Esophagus muscularis mucosa (tissue), 4 donors: ENCODE measurements at places on chromosomes 7 and 10. TPM values are rescaled to one million over a fixed set of nuclear protein-coding genes. Genes with fewer than 3 reads are reported as not detected.
A peak's percentile ranks its signal among the peaks of the same experiment; 100 is the strongest.

The PPP1R17 gene
- not detected for total RNA-seq

DNA sequence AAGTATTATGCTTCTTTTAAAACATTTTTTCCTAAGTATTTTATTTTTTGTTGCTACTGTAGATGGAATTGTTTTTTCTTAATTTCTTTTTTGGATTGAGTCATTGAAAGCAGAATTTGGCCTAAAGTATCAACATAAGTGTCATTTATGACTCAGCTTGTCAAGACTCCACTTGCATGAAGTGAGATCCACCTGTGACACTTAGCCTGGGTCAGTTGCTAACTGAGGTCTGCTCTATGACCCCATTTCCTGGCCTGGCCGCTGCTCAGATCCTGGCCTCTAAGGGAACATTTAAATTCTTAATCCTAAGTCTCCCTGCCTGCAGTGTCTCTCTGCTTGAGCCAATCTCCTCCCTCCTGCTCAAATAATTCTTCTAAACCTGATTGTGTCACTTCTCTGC, 35.5 kb downstream of the TMEM270 start:
- no peaks in the 10 kb centered on the region for H3K27me3 ChIP-seq
- no peak for DNase-seq
- peak overlapping the region; percentile 66 for H3K27ac ChIP-seq
- peaks cover 56% of the 10 kb centered on the region for H3K4me1 ChIP-seq
- H3K4me3 ChIP-seq: no peak overlapping the region

DNA sequence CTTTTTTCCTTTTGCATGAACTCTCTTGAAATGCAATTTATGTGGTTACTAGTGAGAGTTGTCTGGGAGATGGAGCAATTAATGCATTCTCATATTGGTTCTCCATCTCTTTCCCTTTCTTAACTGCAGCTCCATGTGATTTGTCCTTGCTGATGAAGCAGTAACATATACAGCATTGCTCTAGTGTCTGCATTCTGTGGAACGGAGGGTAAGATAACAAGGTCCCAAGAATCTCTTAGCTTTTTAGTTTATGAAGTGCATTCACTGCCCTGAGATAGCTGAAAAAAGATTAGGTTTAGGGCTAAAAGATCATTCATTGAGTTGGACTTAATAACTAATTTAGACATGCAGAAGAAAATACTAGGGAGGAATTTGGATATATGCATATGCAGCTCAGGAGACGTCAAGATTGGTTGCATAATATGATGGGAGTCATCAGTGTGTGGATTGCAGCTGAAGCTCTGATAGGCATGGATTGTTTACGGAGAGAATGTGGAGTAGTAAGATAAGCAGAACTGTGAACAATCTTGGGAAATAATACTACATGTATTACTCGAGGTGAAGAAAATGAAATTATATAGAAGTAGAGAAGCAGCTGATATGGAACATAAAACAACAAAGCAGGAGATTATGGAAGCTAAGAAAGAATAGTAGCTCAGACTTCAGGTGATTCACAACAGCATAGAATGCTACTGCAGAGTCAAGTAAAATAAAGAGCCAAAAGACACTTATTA, 404.7 kb downstream of the ARL4A start:
- H3K4me3 ChIP-seq: no peak overlapping the region
- DNase-seq: no peak
- no peaks in the 10 kb centered on the region for H3K27me3 ChIP-seq
- no peak overlapping the region for H3K27ac ChIP-seq

- H3K36me3 ChIP-seq: no peaks in the 10 kb centered on the region
- no peaks in the 10 kb centered on the region for H3K4me1 ChIP-seq
- no peaks in the 10 kb centered on the region for H3K27me3 ChIP-seq
- H3K4me3 ChIP-seq: no peak overlapping the region
Measured at GRCh38 chr7:156518466-156518865, 122.1 kb upstream of the RNF32 start.

GRCh38 chr7:27148756-27149641, 1.4 kb upstream of the HOXA6 start:
- H3K4me1 ChIP-seq: peaks cover 52% of the 10 kb centered on the region
- peak overlapping the region; percentile 7 for H3K27ac ChIP-seq
- no peak for DNase-seq
- H3K27me3 ChIP-seq: peaks cover 24% of the 10 kb centered on the region

DNA sequence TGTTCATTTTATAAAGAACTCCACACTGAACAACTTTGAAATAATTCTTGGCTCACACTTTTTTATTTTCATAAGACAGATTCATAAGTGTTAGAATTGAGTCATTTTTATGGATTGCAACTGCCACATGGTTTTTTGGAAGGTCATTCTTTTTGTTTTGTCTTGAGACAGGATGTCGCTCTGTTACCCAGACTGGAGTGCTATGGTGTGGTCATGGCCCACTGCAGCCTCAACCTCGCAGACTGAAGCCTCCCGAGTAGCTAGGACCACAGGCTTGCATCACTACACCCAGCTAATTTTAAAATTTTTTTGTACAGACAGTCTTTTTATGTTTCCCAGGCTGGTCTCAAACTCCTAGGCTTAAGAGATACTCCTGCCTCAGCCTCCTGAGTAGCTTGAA, 20.3 kb downstream of the BMS1 start:
- H3K4me1 ChIP-seq: no peaks in the 10 kb centered on the region
- H3K27me3 ChIP-seq: no peaks in the 10 kb centered on the region

GRCh38 chr7:130421684-130422083, 19.1 kb downstream of the CEP41 start:
- H3K27me3 ChIP-seq: no peaks in the 10 kb centered on the region
- no peaks in the 10 kb centered on the region for H3K36me3 ChIP-seq
- H3K27ac ChIP-seq: no peak overlapping the region

GRCh38 chr7:3825491-3825890, 524.4 kb downstream of the SDK1 start:
- no peak overlapping the region for H3K27ac ChIP-seq
- no peak for DNase-seq
- H3K27me3 ChIP-seq: no peaks in the 10 kb centered on the region
